CD8-positive, alpha-beta memory T cell (primary cell): ENCODE measurements at places on chromosomes 1 and 21. TPM values are rescaled to one million over a fixed set of nuclear protein-coding genes. Genes with fewer than 3 reads are reported as not detected.

The SEMA4A gene
- 10.7 TPM for polyA plus RNA-seq

The EDN2 gene
- polyA plus RNA-seq = not detected

The FOXJ3 gene
- polyA plus RNA-seq = 35.7 TPM

The PGD gene
- 42.4 TPM for polyA plus RNA-seq

The RHCE gene
- 0.18 TPM for polyA plus RNA-seq

The CRP gene
- polyA plus RNA-seq = not detected

The DCST1 gene
- polyA plus RNA-seq = not detected

The PRRX1 gene
- not detected for polyA plus RNA-seq

The WNT9A gene
- polyA plus RNA-seq = not detected

The SLC45A1 gene
- 0.70 TPM for polyA plus RNA-seq

The HES5 gene
- not detected for polyA plus RNA-seq

The FMOD gene
- polyA plus RNA-seq = not detected

DNA sequence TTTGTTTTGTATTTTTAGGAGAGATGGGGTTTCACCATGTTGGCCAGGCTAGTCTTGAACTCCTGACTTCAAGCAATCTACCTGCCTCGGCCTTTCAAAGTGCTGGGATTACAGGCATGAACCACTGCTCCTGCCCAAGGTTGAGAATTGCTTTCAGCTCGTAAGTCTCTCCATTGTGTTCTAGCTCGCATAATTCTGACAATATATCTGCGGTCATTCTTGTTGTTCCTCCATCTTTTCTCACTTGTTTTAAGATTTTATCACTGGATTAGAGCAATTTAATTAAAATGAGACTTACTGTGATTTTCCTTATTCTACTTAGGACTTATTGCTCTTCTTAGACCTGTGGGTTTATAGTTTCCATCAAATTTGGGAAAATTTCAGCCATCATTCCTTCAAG is 102.9 kb downstream of the AHCTF1 start:
- DNase-seq = no peak

DNA sequence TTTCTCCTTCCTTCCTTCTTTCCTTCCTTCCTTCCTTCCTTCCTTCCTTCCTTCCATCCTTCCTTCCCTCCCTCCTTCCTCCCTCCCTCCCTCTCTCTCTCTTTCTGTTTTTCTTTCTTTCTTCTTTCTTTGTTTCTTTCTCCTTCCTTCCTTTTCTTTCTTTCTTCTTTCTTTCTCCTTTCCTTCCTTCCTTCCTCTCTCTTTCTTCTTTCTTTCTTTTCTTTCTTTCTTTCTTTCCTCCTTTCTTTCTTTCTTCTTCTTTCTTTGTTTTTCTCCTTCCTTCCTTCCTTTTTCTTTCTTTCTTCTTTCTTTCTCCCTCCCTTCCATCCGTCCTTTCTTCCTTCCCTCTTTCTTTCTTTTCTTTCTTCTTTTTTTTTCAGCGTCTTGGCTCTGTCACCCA is 18.1 kb upstream of the IL19 start:
- no peak for DNase-seq

DNA sequence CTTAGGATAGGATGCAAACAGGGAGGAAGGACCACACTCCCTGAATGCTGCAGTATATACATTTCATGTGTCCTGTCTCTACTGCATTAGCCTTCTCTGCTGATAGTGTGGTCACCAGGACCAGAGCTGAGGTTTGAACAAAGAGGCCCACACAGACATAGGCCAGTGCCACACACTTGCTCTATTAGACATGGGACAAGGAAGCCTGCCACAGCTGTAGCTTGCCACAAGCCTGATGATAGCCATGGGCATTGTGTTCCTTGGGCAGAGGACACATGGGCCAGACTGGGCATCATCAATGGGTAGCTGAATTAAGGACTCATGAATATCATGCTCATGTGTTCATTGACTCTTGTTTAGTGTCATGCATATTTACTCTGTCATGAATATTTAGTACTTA is 10.4 kb downstream of the CAMSAP2 start:
- DNase-seq = no peak

DNA sequence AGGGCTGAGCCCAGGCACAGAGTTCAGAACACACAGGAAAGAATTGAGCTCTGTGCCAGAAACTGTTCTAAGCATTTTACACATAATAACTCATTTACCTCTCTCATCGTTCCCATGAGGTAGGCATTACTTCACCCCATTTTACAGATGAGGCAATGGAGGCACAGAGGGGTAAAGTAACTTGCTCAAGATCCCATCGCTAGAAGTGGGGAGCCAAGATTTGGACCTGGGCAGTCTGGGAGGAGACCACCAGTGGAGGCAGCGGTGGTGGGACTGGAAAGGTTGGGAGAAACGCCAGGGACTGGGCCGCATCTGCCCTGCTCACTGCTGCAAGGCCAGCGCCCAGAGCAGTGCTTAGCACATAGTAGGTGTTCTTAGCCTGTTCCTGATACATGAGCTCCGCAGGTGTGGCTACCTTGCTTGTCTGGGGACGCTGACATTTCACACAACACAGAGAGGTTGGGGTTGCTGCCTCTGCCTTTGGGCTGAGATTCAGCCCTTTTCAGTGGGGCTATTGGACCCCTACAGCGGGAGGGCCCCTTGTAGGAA is 27.8 kb upstream of the EPS8L3 start:
- no peak for DNase-seq

- DNase-seq = no peak
Measured at GRCh38 chr1:192707978-192708547, 72.1 kb downstream of the RGS13 start.

DNA sequence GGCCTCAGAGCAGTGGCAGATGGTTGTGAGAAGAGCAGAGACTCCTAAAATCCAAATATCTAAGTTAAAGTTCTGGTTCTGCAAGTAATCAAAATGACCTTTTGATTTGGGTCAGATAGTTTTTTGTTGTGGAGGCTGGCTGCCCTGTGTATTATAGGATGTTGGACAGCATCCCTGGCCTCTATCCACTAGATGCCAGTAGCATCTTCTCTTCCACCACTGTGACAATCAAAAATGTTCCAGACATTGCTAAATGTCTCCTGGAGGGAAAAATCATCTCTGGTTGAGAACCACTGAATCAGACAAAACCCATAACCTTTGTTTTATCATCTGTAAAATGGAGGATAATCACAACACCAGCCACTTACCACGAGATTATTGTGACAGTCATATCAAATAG is 5.9 kb upstream of the DPT start:
- no peak for DNase-seq

- DNase-seq = no peak
Measured at GRCh38 chr1:175287377-175287776, 94.8 kb upstream of the KIAA0040 start.

DNA sequence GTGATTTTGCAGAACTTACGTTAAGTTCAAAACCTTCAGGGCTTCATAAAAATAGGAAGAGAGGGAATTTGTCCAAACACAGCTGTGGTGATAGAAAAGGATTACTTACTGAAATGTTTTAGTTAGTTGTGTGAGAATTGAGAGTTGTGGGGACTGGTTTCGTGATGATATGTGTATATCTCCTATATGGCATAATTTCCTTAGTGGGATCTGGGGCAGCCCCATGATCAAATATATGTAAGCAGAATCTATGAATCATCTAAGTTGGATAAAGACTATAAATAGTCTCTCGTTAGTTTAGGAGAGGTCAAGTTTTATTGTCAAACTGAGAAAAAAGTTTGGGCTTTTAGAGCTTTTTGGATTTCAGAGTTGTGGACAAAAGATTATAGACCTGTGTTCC is 14.9 kb downstream of the MTR start:
- no peak for DNase-seq

- no peak for DNase-seq
Measured at GRCh38 chr1:225449261-225449660, 21.4 kb upstream of the LBR start.

DNA sequence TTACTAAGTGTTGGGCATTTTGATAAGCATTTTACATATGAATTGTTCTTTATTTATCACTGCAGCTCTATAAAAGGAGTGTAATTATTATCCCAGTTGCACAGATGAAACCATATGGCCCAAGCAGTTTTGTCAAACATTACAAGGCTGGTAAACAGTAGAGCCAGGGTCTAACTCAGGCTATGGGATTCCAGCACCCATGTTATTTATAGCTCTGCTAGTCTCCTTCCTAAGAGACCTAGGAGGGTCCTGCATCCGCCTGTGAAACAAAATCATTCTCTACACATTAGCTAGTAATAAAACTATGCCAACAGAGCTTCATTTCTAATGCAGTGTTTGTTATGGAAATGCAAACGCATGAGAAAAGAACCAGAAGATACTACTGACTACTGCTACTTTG is 58.6 kb downstream of the IL23R start:
- DNase-seq = no peak

DNA sequence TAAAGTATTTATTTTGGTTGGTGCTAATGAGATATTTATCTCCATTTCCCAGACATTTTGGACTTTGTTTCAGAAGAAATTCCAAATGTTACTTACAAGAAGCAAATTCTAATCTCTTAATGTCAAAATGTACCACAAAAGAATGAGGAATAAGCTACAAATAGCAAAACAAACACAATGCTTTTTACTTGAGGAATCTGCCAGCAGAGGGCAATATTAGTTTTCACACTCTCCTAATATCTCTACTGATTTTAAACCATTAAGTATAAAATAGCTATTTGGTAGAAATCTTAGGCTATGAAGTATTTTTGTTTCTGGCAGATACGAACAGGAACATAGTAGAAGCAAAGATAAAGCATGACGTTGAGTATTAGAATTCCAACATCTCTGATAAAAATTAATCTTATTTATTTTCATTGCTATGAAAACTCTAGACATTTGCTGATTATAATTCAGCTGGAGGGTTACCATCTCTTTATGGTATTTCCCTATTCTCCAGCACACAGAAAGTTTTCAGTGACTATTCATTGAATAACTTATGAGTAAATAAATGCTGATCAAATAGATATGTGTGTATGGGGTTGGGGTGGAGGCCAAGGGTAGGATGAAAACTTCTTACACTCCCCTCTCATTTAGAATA is 13.4 kb upstream of the HMCN1 start:
- no peak for DNase-seq

- DNase-seq = no peak
Measured at GRCh38 chr1:179888071-179888470, 6.0 kb downstream of the TOR1AIP1 start.

DNA sequence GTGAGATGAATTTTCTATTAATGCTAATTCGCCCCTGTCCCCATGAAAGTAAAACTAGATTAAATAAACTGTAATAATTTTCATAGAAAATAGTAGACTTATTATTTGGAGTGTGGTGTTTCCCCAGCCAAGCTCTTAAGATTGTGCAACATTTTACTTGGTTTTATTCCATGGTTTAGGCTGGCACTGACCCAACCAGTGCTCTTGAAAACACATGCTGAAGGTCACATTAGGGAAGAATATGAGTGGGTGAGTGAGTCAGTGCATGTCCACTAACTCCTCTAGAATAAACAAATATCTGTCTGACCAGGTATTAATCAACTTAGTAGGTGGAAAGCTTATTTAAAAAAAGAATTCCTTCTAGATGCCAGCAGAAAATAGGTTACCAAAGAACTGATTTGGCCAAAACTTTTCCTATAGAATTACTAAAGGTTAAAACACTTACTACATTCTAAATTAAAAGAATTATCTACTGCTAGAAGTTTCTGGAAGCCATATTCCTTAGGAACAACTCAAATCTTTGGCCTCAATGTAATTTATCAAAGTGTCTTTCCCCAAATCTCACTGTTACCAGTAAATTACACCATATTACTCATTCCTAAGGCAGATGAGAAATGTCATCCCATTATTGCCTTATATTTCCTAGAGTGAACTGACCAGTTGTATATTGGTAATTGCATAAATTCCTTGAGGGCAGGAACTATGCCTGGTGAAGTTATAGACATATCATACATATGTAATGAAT is 89.7 kb upstream of the RGS1 start:
- no peak for DNase-seq

DNA sequence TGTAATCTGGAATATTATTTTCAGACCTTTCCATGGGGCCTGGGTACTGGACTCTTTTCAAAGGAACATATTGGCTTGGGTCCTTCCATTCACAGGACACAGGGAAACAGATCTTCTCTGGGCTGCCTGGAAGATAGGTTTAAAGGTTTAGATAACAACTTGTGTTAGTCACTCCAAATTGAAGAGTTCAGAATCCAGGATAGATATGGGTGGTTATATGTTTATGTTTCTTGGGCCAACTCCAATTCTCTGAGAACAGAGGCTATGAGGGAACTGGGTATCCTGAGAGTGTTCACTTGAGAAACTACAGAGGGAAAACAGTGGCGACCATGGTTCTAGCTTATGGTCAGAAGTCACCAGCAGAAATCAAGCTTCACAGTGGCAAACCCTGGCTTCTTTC is 8.7 kb upstream of the PIGM start:
- no peak for DNase-seq

- DNase-seq = no peak
Measured at GRCh38 chr1:201329286-201329685, 46.0 kb downstream of the PKP1 start.

DNA sequence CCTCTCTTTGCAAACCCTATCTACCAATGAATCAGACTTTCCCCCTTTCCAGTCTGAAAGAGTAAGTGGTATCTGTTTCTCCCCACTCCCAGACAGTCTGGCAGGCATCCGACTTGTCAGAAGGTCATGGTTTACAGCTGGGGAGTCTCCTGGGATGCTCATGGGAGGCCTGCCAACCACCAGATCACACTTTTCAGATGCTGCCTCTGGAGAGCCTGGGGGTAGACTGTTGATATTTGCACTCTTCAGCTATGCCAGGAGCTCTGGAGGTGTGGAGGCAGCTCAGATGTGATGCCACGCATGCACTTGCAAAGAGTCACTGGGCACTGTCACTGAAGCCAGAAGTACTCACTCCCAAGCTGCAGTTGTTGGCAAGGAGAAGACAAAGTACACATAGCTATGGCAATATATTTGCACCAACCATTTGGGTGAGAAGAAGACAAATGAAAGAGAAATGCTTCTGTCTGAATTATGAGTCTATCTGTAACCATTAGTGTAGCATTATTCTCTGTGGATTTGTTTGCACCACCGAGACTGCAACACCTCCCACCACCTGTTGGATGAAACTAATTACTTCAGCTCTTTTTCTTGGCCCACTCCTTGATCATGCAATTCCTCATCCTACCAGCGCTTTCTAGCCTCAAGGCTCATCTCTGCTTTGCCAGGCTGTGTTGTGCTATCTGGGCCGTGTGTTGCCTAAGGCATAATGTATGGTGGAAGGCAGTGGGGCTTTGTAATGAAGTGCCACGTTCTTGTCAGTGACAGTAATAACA is 133.0 kb upstream of the SPAG17 start:
- DNase-seq = no peak

- DNase-seq = no peak
Measured at GRCh38 chr1:92085727-92086126, 5.6 kb downstream of the BTBD8 start.

GRCh38 chr1:229249854-229250644 is 20.9 kb upstream of the RAB4A start:
- DNase-seq = peak; percentile 13
